H1 (cell line): ENCODE measurements at places on chromosomes 5 and 9. TPM values are rescaled to one million over a fixed set of nuclear protein-coding genes. Genes with fewer than 3 reads are reported as not detected.

COL5A1 gene
- polyA plus RNA-seq, result 3.8 and 6.2 TPM in 2 replicates

TICAM2 gene
- 0.02 TPM in 1 of 2 replicates, not detected in the other for polyA plus RNA-seq

RASEF gene
- 1.1 and 1.2 TPM in 2 replicates for polyA plus RNA-seq

CCL27 gene
- 0.28 and 0.42 TPM in 2 replicates for polyA plus RNA-seq

TMEM174 gene
- polyA plus RNA-seq, result not detected in 2 replicates

STING1 gene
- polyA plus RNA-seq, result 0.47 and 1.2 TPM in 2 replicates

KCNV2 gene
- polyA plus RNA-seq, result not detected in 2 replicates

SHISAL2B gene
- 12.4 and 14.2 TPM in 2 replicates for polyA plus RNA-seq

C9 gene
- not detected in 2 replicates for polyA plus RNA-seq

SPATA6L gene
- 0.57 and 1.6 TPM in 2 replicates for polyA plus RNA-seq

ST8SIA4 gene
- polyA plus RNA-seq, result 0.02 and 0.08 TPM in 2 replicates

ATP10B gene
- polyA plus RNA-seq, result 0.06 TPM in 2 replicates

PHF24 gene
- 0.13 and 0.29 TPM in 2 replicates for polyA plus RNA-seq

NR5A1 gene
- 0.29 and 0.74 TPM in 2 replicates for polyA plus RNA-seq

SH3RF2 gene
- 0.80 and 1.0 TPM in 2 replicates for polyA plus RNA-seq

TAF11L5 gene
- not detected in 2 replicates for polyA plus RNA-seq

TRAPPC13 gene
- 2.4 and 6.3 TPM in 2 replicates for polyA plus RNA-seq

GPR151 gene
- polyA plus RNA-seq, result 0.03 TPM in 1 of 2 replicates, not detected in the other

MELK gene
- polyA plus RNA-seq, result 12.0 and 26.2 TPM in 2 replicates

ENTREP1 gene
- 14.8 and 15.3 TPM in 2 replicates for polyA plus RNA-seq

ORM2 gene
- polyA plus RNA-seq, result 0.66 and 1.3 TPM in 2 replicates

KCNIP1 gene
- polyA plus RNA-seq, result 0.36 and 0.83 TPM in 2 replicates

KCTD16 gene
- polyA plus RNA-seq, result 0.03 and 0.05 TPM in 2 replicates

THBS4 gene
- 25.4 and 27.5 TPM in 2 replicates for polyA plus RNA-seq

DNAI1 gene
- 0.35 and 0.54 TPM in 2 replicates for polyA plus RNA-seq

IFNK gene
- polyA plus RNA-seq, result not detected in 2 replicates

MAMDC4 gene
- polyA plus RNA-seq, result 3.1 and 6.6 TPM in 2 replicates

LMX1B gene
- 0.09 and 0.17 TPM in 2 replicates for polyA plus RNA-seq

PSAT1 gene
- polyA plus RNA-seq, result 204 and 233 TPM in 2 replicates

PCDHB16 gene
- 1.7 and 2.2 TPM in 2 replicates for polyA plus RNA-seq

SLC27A6 gene
- 1.7 and 4.7 TPM in 2 replicates for polyA plus RNA-seq

HEMGN gene
- polyA plus RNA-seq, result not detected in 2 replicates
